ENCODE measurements at places on chromosomes 4 and X.

GRCh38 chr4:19684084-19684483 lies 567.6 kb upstream of the SLIT2 start:
- no peak for DNase-seq

- DNase-seq = no peak
Measured at GRCh38 chr4:32340591-32340990, 1620.4 kb downstream of the PCDH7 start.

- peak; percentile 47 for DNase-seq
Measured at GRCh38 chrX:47633689-47634590, 4.2 kb upstream of the CFP start.

GRCh38 chr4:171983935-171984805 lies 171.0 kb downstream of the GALNTL6 start:
- DNase-seq = no peak

DNA sequence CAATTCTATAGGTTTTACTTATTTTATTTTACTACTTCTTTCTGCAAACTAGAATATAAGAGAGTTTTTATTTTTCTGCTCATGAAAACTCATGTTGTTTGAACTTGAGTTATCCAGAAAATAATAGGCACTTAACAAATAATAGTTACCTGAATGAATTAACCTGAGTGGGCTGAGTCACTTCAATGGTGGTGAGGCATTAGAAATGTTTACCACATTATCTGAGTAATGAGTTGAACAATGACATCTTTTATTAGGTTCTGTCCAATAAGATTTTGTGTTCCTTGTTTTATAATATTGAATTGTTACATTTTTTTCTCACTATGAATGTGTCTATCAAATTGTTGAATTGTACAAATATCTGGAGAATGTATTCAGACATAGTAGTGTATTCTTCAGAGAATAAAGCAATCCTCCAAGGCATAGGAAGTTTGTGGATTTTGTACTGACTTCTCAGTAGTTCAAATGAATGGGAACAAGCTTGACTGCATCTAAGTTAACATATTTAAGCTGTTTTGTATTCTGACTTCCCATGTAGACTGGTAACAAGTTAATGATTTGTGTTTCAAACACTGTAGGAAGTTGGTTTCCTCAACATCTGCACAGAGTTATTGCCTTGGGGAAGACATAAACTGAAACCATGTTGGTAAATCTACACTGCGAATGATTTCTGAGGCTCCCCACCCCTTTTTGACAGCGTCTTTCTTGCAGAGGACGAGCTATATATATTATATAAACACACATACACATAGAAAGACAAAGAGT lies 1808.9 kb upstream of the TENM3 start:
- no peak for DNase-seq

DNA sequence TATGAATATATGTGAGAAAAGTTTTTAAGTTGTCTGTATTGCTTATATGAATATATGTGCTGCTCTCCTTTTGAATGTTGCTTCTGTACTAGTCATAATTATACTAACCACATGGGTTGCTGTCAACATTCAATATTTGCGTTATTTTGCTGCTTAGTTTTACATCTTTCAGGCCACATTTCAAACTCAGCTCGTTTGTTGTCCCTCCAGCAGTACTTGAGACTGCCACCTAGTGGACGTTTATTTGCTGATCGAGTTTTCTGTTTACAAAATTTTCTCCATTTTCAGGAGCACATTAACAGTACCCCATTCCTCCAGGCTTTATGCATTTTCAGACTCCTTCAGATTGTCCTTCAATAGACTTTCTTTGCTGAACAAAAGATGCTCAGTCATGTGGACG lies 75.8 kb downstream of the NUDT11 start:
- no peak for DNase-seq

GRCh38 chr4:76984788-76985211 lies 35.2 kb downstream of the SEPTIN11 start:
- no peak for DNase-seq

DNA sequence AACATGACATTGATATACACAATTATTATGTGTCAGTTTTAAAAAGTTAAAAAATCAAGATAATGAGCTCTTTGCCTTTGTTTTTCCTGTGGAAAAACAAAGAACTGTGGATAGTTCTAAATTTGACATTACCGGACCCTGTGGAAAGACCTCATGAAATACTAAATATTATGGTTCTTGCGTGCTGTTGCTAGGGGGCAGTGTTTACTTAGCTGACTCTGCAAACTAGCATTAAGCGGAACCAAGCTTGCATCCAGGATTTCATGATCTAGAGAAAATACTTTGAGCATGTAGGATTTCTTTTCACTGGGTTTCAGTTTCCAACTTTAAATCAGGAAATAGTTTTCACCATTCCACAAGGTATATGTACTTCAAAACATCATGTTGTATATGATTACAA lies 33.6 kb downstream of the CLCN4 start:
- peak; percentile 26 for DNase-seq

GRCh38 chr4:8274765-8275547 lies 5.4 kb downstream of the HTRA3 start:
- DNase-seq = no peak

DNA sequence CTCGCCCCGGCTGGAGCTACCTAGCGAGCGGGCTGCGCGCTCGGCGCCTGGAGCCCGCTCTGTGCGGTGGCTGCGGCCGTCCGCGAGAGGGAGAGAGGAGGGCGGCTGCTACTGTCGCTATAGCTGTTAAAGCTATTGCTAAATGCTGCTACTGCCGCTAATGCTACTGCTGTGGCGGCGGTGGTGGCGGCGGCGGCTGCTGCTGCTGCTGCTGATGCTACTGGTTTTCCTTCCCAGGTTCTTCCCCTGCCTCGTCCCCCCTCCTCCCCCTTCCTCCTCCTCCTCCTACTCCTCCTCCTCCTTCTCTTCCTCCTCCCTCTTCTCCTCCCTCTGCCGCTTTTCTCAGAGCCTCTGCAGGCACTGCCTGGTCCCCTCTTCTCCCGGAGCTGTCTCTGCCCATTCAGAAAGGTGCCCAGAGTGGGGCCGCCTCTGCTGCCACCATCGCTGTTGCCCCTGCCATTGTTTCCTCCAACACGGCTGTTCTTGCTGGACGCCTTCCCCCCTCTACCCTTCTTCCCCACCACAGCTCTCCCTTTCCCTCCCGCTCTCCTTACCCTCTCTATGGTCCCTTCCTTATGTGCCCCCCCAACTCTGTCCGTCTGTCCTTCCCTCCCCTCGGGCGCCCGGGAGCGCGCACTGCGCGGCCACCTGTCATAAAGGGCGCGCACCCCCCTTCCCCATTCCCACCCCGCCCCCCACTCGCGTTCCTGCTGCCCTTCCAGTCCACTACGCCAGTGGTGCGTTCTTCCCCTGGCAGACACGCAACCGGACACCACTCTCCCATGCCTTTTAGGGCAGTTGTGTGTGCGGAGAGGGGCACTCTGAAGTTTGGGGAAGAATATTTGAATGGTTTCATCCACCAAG lies at the start of gene NEXMIF:
Gene NEXMIF, minus strand, starts transcription at position 228 of the 864 bp plus-strand sequence.
- DNase-seq = no peak

- DNase-seq = peak; percentile 50
Measured at GRCh38 chr4:101527188-101527587, 179.9 kb upstream of the PPP3CA start.

- DNase-seq = no peak
Measured at GRCh38 chr4:51842167-51842553, 793 bp upstream of the DCUN1D4 start.

DNA sequence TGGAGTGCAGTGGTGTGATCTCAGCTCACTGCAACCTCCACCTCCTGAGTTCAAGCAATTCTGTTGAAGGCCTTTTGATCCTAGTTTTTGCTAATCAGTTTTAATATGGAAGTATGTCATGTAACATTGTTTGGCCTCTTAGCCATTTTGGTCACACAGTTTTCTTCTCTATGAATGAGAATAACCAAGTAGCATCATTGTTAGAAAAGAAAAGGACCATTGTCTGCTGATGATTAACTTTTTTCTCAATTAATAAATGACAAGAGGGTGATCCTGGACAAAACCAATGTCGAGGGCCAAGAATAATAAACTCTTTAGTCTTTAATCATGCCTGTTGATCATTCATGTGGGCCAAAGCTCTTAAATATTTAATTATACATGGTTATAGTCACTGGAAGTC lies 289.3 kb upstream of the MAGEB2 start:
- DNase-seq = no peak

DNA sequence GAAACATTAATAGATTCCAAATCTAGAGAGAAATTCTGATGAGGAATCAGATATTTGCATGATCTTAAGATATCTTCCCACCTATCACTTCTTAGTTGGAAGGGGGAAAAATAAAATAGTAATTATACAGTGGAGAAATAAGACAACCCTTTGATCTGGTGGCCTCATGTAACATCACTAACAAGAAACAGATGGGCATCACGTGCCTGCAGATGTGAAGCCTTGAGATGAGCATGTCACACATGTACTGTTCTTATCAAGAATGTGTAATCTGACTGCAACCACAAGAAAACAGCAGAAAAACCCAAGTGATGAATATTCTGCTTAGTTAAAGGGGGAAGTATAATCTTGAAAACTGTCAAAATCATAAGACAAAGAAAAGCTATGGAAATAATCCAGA lies 31.4 kb upstream of the NKX6-1 start:
- no peak for DNase-seq

DNA sequence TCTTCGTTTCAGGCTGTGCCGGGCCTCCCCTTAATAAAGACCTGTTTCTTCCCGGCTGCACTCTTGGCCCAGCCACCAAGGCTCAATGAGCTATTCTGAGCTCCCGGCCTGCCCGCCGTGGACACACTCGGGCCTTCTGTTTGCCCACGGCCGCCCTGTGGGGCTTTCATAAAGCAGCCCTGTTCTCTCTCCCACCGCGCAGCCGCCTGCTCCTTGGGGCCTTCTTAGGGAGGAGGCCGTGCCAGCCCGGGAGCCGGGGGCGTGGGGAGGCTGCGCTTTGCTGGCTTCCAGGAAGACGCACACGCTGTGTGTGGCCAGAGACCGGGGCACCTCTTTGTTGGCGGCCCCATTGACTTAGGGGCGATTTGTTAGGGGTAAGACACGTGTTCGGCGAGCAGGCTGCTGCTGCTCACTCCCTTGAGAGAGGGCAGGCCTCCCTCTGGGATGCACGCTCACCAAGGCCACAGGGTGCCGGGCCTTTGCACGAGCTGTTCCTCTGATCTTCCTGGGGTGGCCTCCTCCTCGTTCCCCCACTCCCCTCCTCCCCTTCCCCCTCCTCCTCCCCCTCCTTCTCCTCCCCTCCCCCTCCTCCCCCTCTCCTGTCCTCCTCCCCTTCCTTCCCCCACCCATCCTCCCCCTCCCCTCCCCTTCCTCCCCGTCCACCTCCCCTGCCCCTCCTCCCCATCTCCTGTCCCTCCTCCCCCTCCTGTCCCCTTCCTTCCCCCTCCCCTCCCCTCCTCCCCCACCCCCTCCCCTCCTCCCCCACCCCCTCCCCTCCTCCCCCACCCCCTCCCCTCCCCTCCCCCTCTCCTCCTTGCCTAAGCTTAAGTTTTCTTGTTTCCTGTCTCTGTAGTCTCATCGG lies 11.3 kb downstream of the BLOC1S4 start:
- DNase-seq = no peak

Measured in CD4-positive, alpha-beta T cell treated with Interferon alpha-2 for 1 hour (primary cell).